Esophagus muscularis mucosa (tissue), 4 donors: ENCODE measurements at places on chromosomes 5 and 9. TPM values are rescaled to one million over a fixed set of nuclear protein-coding genes. Genes with fewer than 3 reads are reported as not detected.

Gene BRINP1
- total RNA-seq: not detected

Gene PPP3R2
- total RNA-seq: not detected

Gene PSAT1
- 1.7 TPM for total RNA-seq

Gene FRMD3
- 7.9 TPM for total RNA-seq

DNA sequence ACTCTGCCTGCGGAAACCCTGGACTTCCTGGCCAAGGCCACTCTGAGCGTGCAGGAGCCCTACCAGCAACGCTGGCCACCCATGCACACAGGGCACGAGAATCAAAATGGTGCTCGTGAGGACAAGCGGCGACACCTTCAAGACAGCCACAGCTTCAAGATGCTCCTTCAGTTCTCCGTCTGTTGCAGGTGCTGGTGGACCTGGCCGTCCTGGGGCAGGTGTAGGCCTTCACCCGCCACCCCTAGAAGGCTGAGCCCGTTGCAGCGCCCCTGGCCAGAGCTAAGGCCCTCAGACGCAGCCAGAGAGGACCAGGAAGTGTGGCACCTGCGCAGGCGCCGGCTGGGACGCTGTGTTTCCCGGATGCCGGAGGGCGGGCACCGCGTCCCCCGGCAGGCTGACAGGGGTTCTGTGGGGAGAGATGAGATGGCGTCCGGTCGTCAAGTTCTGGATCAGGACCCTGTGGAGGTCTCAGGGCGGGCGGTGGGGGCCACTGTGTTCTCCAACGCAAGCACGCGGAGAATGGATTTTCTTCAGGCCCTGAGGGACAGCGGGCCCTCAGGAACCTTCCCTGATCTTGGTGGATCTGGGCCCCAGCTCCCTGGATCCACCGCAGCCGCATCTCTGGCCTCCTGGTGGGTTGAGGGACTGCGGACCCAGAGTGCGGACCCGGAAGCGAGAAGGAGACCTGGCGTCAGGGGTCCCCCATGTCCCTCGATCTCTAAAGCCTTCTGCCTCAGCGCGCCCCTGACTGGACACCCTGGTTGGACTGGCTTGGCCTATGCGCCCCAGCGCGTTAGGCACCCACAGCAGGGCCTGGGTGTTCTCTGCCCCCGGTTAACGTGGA is 1770.8 kb upstream of the CDH9 start:
- no peak overlapping the region for H3K27ac ChIP-seq
- H3K27me3 ChIP-seq: no peaks in the 10 kb centered on the region
- no peaks in the 10 kb centered on the region for H3K36me3 ChIP-seq
- no peaks in the 10 kb centered on the region for H3K4me1 ChIP-seq
- no peak for DNase-seq
